Neural cell (in vitro differentiated cells): ENCODE measurements at places on chromosomes 3 and 15. TPM values are rescaled to one million over a fixed set of nuclear protein-coding genes. Genes with fewer than 3 reads are reported as not detected.

The HDGFL3 gene
- polyA plus RNA-seq: 251 and 339 TPM in 2 replicates

The ITGA11 gene
- polyA plus RNA-seq: 0.04 TPM in 1 of 2 replicates, not detected in the other

The SYNPR gene
- 2.0 and 4.4 TPM in 2 replicates for polyA plus RNA-seq

The ACTC1 gene
- polyA plus RNA-seq: not detected in 2 replicates

The GREM1 gene
- 0.16 and 0.40 TPM in 2 replicates for polyA plus RNA-seq

The LRRC49 gene
- polyA plus RNA-seq: 117 and 141 TPM in 2 replicates

The ARGFX gene
- not detected in 2 replicates for polyA plus RNA-seq

The SERPINI2 gene
- polyA plus RNA-seq: 1.3 and 1.7 TPM in 2 replicates

The DAPK2 gene
- polyA plus RNA-seq: 0.18 and 0.78 TPM in 2 replicates

The ALDH1L1 gene
- not detected in 2 replicates for polyA plus RNA-seq

The TRH gene
- 2.6 TPM in 2 replicates for polyA plus RNA-seq

The CTXN2 gene
- 0.54 and 0.69 TPM in 2 replicates for polyA plus RNA-seq

The DMXL2 gene
- polyA plus RNA-seq: 147 and 176 TPM in 2 replicates

The ALDH1A2 gene
- polyA plus RNA-seq: 0.24 and 0.72 TPM in 2 replicates

The GOLGA8S gene
- not detected in 2 replicates for polyA plus RNA-seq

The ADGRG7 gene
- not detected in 2 replicates for polyA plus RNA-seq

The AMOTL2 gene
- polyA plus RNA-seq: 30.1 and 56.6 TPM in 2 replicates

The PRSS50 gene
- not detected in 2 replicates for polyA plus RNA-seq
